A673 (cell line): ENCODE measurements at places on chromosomes 3 and 15.
A peak's percentile ranks its signal among the peaks of the same experiment; 100 is the strongest.

DNA sequence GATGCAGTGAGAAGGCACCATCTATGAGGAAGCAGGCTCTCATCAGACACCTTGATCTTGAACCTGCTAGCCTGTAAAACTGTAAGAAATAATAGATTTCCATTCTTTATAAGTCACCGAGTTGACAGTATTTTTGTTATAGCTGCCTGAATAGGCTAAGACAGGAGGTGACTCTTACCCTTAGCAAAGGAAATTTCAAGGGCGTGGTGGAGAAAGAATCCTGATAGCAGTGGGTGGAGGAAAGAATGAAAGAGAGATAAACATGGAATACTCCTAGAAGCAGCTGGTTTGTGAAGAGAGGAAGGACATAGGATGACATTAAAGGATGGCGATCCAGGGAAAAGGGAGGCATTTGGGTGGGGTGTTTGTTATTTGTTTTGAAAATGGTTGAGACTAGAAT lies 41.4 kb downstream of the SIDT1 start:
- no peak for DNase-seq

DNA sequence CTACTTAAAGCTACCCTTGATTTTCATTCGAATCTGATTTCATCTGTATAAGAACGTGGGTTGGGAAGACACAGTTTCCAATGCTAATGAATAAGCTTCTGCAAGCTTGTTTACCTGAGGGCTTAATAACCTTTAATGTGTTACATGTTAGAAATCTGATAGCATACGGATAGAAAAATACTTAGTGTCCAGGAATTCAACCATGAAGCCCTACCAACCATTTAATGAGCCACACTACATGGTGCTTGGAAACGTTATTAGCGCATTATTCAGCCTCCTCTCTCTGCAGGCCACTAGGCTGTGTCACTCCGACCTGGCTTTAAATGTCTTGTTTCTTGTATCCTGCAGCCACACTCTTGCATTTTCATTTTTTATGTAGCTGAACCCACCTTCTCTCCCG lies 1.6 kb downstream of the FAM81A start:
- DNase-seq = no peak

- no peak for DNase-seq
Observed at GRCh38 chr15:43194795-43195194, 9.6 kb downstream of the CCNDBP1 start.

- DNase-seq = peak; percentile 26
Observed at GRCh38 chr3:177816667-177817208, 619.5 kb upstream of the TBL1XR1 start.

- DNase-seq = no peak
Observed at GRCh38 chr3:23608650-23609049, 197.1 kb upstream of the UBE2E1 start.

- DNase-seq = no peak
Observed at GRCh38 chr15:76864586-76864985, 40.6 kb downstream of the SCAPER start.

- DNase-seq = peak; percentile 56
Observed at GRCh38 chr3:171566803-171567422, 106.7 kb upstream of the TNIK start.

- no peak for DNase-seq
Observed at GRCh38 chr3:191523148-191523547, 62.2 kb downstream of the PYDC2 start.

- no peak for DNase-seq
Observed at GRCh38 chr3:54792584-54792983, 135.3 kb downstream of the LRTM1 start.

DNA sequence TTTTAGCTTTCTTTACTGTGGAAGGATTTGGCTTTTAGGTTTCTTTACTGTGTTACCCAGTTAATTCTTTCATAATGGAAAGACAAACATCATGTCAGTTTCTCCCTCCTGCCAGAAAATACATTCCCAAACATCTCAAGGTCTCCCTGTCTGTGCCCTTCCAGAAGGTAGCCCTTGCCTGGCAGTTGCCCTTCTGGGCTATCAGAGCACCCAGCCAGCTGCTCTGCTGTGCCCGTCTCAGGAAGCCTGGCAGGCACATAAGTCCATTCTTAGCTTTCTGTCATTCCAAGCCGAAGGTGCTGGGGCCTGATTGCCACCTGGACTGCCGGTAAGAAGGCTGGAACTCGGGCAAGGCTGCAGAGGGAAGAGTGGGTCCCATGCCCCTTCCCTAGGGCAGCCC lies 203.4 kb downstream of the SLCO3A1 start:
- DNase-seq = no peak

DNA sequence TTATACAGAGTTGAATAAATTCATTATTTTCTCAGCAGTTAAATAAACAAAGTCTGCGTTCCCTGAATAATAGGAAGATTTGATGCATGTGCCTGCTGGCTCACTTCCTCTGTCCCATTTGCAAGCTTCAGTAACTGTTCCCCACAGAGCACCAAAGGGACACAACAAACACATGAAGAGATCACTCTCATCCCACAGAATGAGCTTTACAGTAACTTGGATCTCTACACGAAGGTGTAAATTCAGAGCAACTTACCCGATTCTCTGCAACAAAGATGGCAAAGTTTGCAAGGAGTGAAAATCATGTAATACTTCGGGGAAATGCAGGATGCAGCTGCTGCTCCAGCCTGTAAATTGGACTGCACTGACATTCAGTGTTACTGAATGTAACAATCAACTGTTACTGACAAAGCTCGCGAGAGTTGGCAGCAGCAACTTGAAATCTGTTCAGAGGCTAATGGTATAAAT lies at the start of gene BCHE:
TSS of gene BCHE (minus strand) at position 366 of the 468 bp plus-strand sequence. CDS start 6,390 bp downstream, outside the sequence.
- peak; percentile 82 for DNase-seq

- no peak for DNase-seq
Observed at GRCh38 chr3:89315750-89316470, 208.5 kb downstream of the EPHA3 start.

GRCh38 chr15:89149501-89150101 lies 61.3 kb downstream of the ABHD2 start:
- no peak for DNase-seq

GRCh38 chr15:57227166-57227565 lies 149.1 kb upstream of the CGNL1 start:
- DNase-seq = peak; percentile 49

GRCh38 chr15:52280326-52281084 lies 15.1 kb downstream of the MYO5C start:
- DNase-seq = no peak

GRCh38 chr3:34891941-34892340 lies 747.4 kb upstream of the ARPP21 start:
- peak; percentile 59 for DNase-seq

DNA sequence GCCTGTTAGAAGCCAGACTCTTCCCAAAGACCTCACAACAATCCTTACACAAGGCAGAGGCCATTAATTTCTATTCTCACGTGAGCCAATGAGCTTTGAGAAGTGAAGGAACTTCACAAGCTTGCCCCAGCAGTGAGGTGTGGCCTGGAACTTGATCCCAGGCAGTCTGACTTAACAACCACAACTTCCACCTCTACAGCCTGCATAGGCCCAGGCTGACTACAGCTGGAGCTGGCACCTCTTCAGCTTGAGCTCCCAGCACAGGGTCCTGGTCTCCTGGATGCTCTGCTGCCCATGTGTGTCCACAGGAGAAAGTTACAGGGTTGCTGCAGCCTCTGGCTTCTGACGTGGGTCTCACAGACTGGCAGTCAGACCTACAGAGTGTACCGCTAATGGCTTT lies 111.0 kb downstream of the ERC2 start:
- DNase-seq = no peak

GRCh38 chr3:198079771-198080520 lies 119.9 kb downstream of the LMLN start:
- peak; percentile 66 for DNase-seq

- DNase-seq = no peak
Observed at GRCh38 chr15:40878785-40879184, 4.8 kb upstream of the RHOV start.

GRCh38 chr15:96762566-96762965 lies 432.1 kb downstream of the NR2F2 start:
- no peak for DNase-seq

DNA sequence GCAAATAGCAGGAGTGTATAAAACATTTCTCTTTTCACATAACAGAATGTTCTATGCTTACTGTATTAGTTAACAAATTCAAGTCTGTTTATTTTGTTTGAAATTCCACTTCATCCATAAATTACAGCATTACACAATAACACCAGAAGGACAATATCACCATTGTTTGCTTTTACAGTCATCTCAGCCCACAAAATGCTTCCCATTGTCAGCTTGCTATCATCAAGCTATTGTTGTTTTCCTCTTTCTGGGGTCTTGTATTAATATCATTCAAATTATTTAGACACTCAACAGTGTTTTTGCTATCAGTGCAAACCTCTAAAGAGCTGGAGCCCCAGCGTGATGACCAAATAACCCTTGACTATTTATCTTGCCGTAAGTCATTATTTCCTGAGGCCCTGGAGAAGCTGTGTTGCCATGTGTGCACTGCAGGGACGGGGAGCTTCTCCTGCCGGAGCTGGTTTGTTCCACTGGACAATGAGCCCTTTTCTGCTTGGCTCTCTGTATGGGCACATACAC lies 1.1 kb downstream of the SAMMSON start:
- DNase-seq = no peak

DNA sequence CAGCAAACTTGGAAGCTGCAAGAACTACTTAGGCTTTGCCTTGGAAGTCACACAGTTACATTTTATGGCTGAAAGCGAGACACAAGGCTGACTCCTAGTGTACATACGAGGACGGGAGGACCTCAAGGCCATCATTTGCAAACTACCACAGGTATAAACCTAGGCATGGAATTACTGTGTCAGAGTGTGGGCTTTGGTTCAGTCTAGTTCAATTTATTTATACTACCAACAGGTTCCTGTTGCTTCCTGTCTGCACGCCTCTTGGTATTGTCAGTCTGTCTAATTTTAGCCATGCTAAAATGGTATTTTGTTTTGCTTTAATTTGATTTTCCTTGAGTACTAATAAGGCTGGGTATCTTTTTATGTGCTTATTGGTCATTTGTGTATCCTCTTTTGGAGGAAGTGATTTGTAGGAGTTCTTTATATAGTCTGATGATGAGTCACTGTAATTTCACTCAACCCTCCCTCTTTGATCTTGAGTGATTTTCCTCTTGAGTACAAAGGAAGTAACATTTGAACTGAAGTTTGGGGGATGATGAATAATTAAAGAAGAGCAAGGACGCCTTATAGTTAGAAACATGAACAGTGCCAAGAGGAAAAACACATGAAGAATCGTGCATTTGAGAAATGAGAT lies 8.2 kb downstream of the ANKRD34C start:
- DNase-seq = peak; percentile 40
